ENCODE measurements at places on chromosomes 2 and 18.

GRCh38 chr2:25293958-25294562 is 47.7 kb downstream of the DNMT3A start:
- no peak for DNase-seq

DNA sequence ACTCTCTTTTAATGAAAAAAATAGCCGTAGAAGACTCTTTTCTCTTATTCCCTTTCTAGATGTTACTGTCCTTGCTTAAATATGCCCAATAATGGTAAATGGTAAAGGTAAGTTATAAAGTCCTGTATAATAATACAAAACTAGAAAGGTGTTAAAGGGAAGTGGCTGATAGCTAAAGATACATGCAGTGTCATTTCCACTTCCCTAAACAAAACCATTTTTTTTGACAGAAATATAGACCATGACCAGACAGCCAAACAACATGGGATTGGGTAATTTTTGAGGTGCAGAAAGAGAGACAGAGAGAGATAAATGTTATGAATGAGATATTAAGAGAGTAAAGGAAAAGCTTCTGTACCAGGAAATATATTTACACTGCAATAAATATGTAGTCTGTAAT is 731.7 kb upstream of the REG3G start:
- DNase-seq, result no peak

DNA sequence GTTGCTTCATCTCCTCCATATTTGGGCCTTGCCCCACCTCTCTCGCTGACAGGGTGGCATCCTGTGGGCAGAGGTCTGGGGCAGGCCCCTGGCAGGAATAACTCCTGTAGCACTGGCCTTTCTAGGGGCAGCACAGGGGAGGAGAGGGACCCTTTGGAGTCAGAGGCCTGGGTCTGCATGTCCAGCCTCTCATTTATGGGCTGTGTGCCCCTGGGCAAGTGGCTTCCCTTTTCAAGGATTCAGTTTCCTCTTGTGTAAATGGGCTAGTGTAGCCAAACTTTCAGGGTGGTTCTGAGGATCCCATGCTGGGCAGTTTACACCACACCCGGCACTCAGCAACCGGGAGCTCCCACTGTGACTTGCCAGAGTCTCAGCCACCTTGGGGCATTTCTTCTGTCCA is 23.4 kb downstream of the ADRA2B start:
- DNase-seq, result no peak

DNA sequence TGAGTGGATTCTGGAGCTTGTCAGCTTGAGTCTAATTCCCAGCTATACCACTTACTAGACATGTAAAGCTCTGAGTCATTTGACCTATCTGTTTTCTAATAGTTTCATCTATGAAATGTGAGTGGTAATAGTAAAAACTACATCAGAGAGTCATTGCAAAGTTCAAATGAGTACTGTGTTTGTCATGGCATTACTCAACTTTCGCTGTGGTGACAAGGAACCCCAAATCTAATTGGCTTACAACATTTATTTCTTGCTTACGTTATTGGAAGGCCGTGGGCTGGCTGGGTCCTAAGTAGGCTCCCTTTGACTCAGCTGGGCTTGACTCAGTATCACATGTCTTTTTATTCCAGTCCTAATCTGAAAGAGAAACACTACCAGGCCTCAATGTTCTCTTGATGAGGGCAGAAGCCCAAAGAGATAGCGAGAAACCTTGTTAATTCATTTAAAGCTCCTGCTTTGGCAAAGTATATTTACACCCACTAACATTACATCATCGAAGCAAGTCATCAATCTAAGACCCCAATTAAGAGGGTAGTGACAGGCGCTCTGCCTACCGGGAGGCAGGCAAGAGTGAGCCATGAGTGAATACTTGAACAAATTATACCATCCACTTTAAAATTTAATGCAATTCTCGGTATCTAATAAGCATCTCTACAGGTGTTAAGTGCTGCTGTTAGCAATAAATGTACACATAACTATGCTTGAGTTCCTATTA is 431.8 kb upstream of the SPHKAP start:
- DNase-seq, result no peak

GRCh38 chr18:23302851-23303527 is 150.1 kb upstream of the RIOK3 start:
- no peak for DNase-seq

- DNase-seq, result no peak
These were observed 95.3 kb downstream of the FSIP2 start for GRCh38 chr2:185833864-185834263.

DNA sequence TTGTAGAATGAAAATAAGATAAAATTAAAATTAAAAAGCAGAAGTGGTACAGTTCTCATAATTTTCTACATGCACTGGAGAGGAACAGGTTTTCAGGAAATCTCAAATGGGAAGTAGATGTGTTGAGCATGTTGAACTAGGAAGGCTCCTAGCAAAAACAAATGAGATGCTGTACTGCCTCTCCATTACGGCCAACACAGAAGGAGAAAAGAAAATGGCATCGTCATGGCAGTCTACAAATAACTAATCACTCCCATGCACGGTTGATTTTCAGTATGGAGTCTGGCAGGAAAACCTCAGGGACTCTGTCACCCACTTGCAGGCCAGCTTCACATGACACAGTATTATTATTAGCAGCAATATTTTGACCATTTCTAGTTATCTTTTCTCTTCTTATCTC is 278.7 kb downstream of the NRXN1 start:
- DNase-seq, result no peak

DNA sequence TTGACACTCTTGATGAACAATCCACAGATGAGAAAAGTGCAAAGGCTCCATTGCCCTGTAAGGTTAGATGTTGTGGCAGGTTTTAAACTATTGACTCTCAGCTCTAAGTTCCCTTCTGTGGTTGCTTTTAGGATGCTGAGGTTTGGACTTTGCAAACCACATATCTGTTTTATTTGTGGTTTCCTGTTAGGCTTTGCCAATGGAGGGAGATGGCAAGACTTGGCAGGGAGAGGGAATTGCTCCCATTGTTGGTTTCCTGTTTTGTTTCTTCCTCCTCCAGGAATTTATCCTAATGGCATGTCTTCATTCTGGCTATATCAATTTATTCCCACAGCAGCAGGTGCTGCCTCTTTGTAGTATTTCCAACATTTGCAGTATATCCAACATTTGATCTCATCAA is 772.3 kb downstream of the LRRTM4 start:
- no peak for DNase-seq
